ENCODE measurements at places on chromosomes 5 and 9.

DNA sequence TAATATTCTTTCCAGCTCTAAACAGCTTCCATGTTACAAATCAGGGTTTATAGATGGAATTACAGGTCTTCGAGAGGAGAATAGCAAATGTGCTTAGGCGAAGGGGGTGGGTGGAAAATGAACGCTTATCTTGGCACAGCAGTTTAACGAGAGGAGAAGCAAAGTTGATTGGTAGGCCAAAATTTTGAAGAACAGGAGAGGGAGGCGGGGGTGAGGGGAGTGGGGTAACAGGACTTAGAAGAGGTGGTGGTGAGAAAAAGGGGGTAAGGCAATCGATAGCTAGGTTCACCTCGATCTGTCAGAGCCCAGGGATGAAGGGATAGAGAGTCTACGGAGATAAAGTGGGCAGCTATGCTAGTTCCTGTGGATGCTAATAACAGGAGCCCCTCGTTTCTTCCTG is 764 bp downstream of the ANKRA2 start:
- peak; percentile 48 for DNase-seq

DNA sequence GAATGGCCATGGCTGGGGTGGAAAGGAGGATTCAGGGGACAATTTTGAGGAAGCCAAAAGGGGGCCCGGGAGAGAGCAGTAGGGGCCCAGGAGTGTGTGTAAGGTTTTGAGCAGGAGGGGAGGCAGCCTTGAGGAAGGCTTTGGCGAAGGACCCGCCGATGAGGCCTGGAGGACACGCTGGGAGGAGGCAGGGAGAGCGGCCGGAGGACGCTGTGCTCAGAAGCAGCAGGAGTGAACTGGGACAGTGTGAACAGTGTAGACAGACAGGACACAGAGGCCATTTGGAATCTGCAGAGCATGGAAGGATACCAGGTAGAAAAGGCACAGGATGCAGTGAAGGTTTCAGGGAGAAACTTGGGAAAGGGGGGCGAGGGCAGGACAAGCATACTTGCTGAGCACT is 14.9 kb downstream of the UNC5A start:
- DNase-seq = no peak

- no peak for DNase-seq
Measured at GRCh38 chr5:41763081-41763480, 107.1 kb downstream of the OXCT1 start.

DNA sequence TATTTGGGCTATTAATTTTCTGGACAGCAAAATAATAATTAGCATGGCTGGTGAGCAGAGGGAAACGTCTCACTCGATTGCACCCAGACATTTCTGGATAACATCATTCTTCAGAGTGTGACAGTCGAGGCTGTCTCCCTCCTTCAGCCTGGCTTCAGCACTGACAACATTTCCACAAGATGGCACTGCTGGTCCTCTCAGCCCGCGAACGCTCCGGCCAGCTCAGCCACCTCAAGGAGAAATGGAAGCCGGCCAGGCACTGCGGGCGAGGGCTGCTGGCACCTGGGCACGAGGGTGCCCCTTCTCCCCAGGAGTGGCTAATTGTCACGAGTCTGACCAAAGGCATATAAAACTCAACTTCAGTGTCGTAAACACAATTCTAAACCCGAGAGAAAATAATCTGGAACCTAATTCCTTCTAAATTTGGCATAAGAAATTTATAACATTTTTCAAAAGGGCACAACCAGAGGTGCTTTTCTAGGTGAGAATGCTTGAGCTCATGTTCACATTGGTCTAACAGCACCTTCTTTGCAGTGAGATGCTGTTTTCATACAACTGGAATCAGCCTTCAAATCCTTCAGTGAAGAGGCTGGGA is 65.9 kb downstream of the DAP start:
- DNase-seq = no peak

GRCh38 chr9:114155263-114155994 is at the start of gene COL27A1:
Gene COL27A1 (plus strand): TSS chr9:114155537. CDS start chr9:114155951, 414 bp downstream.
- DNase-seq = peak; percentile 9

DNA sequence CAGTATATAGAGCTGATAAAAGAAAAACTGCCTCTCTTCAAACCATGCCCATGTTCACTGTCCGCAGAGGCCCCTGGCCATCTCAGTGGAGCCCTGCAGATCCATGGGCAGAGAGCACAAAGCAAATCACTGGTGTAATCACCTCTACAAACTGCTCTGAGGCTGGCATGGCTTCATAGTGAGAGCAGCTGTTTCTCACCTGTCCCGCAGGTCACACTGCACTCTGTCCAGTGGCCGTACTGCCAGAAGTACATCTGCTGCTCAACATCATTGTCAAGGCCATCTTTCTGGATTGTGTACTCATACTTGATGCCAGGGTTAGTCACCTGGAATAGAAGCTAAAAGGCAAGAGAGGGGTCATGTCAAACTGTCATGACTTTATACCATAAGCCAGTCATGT is 173.3 kb downstream of the TARS1 start:
- DNase-seq = no peak

DNA sequence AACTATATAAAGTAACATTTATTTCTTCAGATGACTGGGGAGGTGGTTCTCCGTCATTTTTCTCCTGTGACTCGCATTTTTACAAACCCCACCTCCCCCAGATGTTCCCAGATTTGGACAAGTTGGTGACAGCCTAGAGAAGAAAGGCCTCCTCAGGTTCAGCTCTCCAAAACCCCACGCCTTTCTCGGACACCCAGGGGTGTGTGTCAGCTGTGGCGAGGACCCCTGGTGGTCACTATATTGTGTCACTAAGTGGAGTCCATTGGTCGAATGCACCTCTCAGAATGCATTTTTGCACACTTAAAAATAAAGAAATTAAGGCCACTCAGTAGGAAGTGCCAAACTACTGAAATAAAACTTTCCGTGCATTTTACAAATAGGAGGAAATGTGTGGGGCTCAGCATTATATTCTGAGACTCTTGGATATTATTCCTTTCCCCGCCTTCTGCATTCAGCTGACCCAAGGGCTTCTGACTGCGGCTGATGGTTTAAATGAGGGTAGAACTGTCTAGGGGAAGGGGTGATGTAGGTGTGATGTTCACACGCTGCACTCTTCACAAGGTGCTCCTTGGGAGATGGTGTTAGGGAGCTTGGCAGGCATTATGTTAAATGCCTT is 47.6 kb downstream of the ACO1 start:
- DNase-seq = no peak

GRCh38 chr5:68272289-68272688 is 56.7 kb downstream of the PIK3R1 start:
- no peak for DNase-seq

DNA sequence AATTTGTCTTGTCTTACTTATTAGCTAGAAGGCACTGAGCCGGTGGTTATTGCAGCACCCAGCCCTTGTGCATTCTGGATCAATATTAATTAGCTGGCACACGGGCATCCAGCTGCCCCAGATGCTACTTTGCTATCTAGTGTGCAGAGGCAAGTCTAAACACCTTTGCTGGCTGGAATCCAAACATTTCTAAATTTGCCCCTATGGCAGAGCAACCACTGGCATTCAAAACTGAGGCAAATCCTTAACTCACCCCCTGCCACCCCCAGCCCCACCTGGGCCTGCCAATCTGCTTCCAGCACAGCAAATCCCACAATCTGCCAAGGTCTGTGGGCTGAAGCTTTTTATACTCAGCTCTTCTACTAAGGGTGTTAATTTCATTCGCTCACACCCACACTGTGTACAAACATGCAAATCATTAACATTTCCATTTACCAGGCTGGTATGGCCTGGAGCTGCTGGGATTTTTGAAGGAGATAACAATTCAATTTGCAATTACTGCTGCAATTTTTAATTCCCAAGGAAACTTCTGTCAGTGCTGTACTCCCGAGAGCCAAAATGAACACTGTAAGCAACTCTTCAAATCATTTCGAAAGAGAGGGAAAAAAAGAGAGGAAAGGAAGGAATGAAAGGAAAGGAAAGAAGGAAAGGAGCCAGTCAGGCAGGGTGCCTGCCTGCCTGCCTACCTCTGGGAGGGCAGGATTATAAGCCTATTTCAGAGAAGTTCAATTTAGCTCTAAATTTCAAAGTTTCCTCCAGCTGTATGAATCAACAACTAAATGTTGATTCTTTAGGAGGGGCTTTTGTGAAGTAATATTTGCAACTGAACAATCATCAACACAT is 35.5 kb downstream of the RAPGEF1 start:
- DNase-seq = no peak

- no peak for DNase-seq
Measured at GRCh38 chr9:86517475-86517874, 163.3 kb upstream of the TUT7 start.

GRCh38 chr5:170719551-170719950 is 64.0 kb upstream of the GABRP start:
- DNase-seq = no peak

DNA sequence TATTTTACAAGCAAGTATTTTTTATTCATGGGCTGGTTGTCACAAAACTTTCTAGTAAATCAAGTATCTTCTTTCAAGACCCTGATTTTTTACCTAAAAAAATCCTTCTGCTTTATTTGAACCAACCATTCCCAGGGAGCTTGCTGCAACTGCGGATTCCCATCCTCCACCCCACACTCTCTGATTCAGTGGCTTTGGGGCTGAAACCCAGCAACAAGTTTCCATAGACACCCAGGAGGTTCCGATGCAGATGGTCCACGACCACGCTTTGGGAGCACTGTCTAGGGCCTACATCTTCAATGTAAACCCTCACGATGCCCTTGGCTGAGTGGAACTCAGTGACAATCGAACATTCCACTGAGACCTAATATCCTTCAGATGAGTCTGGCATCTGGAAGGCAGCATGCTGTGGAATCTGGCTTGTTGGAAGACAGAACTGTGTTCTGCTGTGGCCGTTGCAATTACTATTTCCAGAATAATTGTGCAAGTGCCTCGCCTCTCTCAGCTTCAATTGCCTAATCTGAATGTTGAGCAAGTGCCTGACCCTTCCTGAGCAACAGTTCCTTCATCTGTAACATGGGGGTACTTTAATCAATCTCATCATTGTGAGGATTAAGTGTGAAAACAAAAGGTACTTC is 105.1 kb downstream of the INSYN2B start:
- DNase-seq = no peak

DNA sequence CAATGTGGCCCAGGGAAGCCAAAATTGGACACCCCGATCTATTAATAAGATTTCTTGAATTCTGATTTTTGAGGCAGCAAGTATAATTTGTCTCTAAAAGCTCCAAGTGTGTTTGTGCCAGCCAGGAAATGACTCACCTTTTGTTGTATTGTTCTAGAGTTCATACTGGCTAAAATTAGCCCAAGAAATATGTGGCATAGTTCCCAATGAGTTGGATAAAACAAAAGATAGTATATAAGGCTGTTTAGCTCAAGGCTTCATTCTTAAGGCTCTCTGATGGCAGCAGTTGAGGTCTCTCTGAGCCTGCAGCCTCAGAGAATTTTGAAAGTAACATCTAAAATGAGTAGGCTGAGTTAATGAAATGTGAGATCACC is 21.6 kb downstream of the HMGXB3 start:
- DNase-seq = no peak

- DNase-seq = no peak
Measured at GRCh38 chr9:114386886-114387679, 699 bp downstream of the AKNA start.

DNA sequence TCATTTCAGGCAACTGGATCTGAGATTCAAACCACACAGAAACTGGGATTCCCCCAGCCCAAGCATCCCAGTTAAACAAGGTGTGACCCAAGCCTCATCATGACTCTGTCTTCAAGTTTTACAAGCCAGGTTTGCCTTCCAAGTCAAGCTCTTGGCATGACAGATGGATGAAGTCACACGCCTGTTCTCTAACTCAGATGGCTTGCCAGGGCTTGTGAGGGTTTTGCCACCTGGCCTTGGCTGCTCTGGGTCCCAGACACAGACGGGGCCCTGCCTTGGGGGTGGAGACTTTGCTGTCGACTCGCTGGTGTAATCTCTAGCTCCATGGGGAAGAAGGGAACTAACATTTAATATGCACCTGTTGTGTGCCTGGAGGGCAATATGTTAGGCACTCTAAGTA is 95.8 kb upstream of the RARS1 start:
- DNase-seq = no peak

DNA sequence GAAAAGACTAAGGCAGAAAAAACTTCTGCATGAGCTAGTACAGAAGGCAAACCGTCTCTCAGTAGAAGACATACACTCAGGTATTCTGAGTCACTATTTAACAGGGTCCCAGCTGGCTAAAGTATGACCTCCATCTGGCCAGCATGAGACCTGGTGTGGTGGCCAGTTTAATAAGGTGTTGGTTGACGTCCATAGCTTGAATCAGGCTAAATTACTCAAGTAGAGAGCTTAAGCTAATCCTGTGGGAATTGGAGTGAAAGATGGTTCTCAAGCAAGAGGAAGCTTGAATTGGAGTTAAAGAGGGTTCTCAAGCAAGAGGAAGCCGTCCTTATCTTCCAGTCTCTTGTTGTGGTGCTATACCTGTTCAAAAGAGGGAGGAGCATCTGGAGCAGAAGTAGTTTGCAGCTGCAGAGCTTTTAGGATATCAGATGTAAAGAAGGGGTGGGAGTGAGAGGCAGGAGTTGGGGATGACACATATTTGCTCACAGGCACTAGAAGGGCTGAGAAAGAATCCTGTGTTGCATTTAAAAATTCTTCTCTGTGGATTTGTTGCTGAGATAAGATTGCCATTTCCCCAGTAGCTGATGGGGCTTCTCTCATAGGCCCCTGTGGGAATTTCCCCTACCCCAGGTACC is 136.1 kb upstream of the RUSC2 start:
- DNase-seq = no peak

- DNase-seq = no peak
Measured at GRCh38 chr5:151556806-151557205, 34.3 kb downstream of the FAT2 start.

GRCh38 chr9:89994988-89995613 is 390.3 kb downstream of the GADD45G start:
- DNase-seq = no peak

DNA sequence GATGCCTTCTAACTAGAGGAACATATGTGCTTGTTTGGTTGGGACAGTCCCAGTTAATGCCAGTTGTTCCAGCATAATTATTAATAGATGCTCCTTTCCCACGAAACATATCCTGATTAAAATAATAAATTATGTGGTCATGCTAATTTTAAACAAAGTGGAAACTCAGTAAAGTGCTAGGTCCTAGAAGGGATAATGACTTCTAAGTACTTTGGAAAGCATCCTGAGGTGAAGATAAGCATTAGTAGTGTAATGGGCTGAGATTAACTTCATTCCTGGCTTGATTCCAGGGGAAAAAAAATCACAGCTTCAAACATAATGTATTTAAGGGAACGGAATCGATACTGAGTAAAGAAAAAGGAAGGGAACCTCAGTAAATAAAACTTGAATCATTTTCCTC is 213.7 kb upstream of the SNX2 start:
- no peak for DNase-seq

DNA sequence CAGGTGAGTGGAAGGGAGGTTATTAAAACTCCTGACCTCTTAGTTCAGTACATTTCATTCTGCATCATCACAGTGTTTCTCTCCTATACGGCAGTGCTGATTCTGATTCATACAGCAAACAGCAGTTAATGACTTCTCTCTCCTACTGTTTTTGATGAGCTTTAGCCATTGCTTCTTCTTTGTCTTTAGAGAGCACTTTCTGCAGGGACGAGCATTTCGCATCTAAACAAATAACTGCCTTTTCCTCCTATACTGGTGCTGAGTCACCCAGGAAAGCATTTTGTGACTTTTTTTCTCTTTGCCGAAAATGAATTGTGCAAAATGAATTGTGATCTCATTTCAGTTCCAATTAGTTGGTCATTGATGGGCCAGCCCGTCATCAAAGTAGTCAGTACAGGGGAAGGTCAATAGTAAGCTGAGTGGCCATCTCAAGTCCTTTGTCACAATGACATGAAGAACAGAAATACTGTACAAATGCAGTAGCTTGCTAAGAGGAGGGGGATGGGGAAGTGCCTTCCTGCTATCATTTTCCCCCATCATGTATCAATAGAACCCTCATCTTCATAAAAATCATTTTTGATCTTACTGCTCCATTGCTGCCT is 98.5 kb downstream of the INSYN2B start:
- DNase-seq = no peak

Measured in thymus (tissue), 14 donors.